Heart left ventricle (tissue), 16 donors: ENCODE measurements at places on chromosomes 7 and 10. TPM values are rescaled to one million over a fixed set of nuclear protein-coding genes. Genes with fewer than 3 reads are reported as not detected.

KAZALD1 gene
- 11.1 TPM for total RNA-seq

- H3K36me3 ChIP-seq: no peaks in the 10 kb centered on the region
- no peak overlapping the region for H3K4me3 ChIP-seq
- H3K27me3 ChIP-seq: no peaks in the 10 kb centered on the region
- no peak overlapping the region for H3K27ac ChIP-seq
- no peak for DNase-seq
Observed at GRCh38 chr10:58593008-58593407, 80.3 kb downstream of the BICC1 start.

- H3K4me3 ChIP-seq: no peak overlapping the region
- no peaks in the 10 kb centered on the region for H3K36me3 ChIP-seq
- H3K27me3 ChIP-seq: no peaks in the 10 kb centered on the region
- DNase-seq: no peak
Observed at GRCh38 chr7:32025381-32026082, 44.7 kb downstream of the PDE1C start.

DNA sequence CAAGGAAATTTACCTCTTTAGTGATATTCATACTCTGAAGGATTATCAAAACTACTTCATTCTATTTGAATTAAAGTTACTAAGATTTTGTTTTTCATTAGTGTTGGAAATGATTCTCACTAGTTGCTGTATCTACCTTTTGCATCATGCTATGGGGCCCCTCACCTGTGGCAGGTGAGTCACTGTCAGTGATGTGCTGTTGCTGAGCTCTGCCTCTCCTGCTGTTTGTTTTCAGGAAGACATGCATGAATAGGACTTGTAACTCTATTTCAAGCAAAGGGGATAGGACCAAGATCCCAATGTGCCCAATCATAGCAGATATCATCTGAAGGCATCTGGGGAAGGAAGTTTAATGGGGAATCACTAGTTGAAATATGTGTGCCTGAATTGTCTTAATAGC, 57.4 kb upstream of the AGR3 start:
- no peak overlapping the region for H3K27ac ChIP-seq
- no peaks in the 10 kb centered on the region for H3K4me1 ChIP-seq
- no peak overlapping the region for H3K4me3 ChIP-seq

DNA sequence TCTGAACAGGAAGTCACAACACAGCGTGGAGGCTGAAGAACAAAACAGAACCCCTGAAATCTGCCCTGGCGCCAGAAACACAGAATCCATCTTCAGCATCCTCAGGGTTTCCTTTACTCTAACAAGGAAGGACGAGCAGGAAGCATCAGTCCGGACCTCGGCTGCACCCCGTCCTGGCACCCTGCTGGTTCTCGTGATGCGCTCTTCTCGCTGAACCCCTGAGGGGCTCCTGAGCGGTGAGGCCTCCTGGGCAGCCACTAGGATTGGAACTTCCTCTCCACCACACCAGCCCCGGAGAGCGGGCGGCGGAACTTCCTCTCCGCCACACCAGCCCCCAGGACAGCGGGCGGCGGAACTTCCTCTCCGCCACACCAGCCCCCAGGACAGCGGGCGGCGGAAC, 461.9 kb downstream of the PTPRN2 start:
- H3K27me3 ChIP-seq: no peaks in the 10 kb centered on the region
- no peaks in the 10 kb centered on the region for H3K4me1 ChIP-seq
- H3K36me3 ChIP-seq: no peaks in the 10 kb centered on the region
- no peak for DNase-seq
- no peak overlapping the region for H3K4me3 ChIP-seq

GRCh38 chr10:25966844-25967243, 32.8 kb downstream of the MYO3A start:
- DNase-seq: no peak
- no peaks in the 10 kb centered on the region for H3K36me3 ChIP-seq
- H3K4me3 ChIP-seq: no peak overlapping the region
- H3K27me3 ChIP-seq: no peaks in the 10 kb centered on the region
- H3K27ac ChIP-seq: no peak overlapping the region
- no peaks in the 10 kb centered on the region for H3K4me1 ChIP-seq

DNA sequence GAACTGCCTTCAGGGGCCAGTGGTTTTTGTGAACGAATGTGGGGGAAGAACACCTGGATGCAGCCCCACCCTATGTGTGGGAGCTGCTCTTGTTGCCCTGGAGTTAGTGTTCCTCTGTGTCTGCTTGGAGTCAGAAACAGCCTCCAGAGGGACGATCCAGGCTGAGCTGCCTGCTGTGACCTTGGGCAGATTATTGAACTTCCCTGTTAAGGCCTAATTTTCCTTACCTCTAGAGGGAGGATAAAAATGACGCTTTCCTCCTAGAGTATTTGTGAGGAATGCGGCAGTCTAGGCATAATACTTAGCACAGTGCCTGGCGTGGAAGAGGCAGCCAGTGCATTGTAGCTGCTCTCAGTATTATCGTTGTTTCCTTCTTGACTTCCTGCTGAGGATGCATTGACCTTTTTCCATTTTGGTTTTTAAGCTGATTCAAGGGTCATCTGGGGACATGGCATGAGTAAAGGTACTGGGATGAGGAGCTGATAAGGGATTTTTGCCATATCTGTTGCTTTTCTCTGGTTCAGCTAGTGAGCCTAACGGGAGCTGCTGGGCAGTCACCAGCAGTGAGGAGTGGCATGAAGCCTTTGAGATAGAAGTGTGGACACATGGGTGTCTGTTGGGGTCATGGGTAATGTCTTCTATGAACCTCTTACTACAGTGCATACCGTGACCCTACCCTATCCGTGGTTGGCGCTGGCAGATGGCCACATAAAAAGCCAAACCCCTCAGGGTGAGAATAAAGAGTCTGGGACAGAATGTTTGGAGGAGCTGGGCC, 6.4 kb downstream of the ZFYVE27 start:
- no peaks in the 10 kb centered on the region for H3K27me3 ChIP-seq
- no peak overlapping the region for H3K4me3 ChIP-seq
- H3K27ac ChIP-seq: no peak overlapping the region

DNA sequence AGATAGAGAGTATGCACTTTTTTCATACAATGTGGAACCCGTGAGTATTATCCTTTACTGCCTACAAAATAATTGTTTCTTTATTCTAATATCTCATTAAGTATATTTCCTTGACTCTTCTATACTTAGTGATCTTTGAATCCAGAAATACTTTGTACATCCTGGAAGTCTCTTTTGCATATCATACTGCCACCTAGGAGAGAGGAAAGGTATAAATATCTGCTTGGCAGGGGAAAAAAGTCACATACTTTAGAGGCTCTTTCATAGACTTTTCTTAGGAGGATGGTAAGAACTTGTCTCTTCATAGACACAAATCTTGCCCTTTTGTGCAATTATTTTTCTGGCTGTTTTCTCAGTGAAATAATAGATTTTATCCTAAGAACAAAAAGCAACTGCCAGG, 436.0 kb downstream of the PAXIP1 start:
- H3K4me1 ChIP-seq: no peaks in the 10 kb centered on the region
- H3K4me3 ChIP-seq: no peak overlapping the region
- no peaks in the 10 kb centered on the region for H3K27me3 ChIP-seq
- H3K36me3 ChIP-seq: no peaks in the 10 kb centered on the region
- no peak overlapping the region for H3K27ac ChIP-seq
- DNase-seq: no peak

DNA sequence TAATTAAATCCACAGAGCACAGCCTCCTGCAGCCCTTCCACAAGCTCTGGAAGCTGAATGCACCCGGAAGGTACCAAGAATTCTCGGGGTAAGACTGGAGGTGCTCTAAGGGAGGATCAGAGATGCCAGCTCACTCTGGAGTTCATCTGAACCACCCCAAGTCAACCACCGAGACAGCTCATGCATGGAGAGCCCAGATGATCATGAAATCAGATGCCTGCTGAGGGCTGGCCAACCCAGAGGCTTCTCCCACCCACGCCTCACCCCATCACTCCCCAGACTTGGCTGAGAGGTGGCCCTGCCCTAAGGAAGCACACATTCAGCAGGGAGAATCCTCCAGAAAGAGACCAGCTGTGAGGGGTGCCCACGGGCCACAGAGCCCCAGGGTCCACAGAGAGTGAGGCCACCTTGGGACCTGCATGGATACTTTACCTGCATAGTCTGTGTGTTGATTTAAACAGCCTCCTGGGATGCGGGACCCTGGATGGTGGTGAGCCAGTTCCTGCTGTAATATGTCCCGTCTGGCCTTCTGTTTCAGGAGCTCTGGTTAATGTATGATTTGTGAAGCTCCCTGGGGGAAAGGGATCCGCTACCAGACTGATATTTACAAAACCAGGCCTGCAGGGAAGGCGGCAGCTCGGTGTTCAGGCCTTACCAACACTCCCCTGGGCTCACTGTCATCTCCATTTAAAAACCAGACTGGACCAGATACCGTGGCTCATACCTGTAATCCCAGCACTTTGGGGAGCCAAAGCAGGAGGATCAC, 64.9 kb downstream of the INSIG1 start:
- H3K4me3 ChIP-seq: no peak overlapping the region
- DNase-seq: no peak
- no peaks in the 10 kb centered on the region for H3K4me1 ChIP-seq
- H3K36me3 ChIP-seq: no peaks in the 10 kb centered on the region

DNA sequence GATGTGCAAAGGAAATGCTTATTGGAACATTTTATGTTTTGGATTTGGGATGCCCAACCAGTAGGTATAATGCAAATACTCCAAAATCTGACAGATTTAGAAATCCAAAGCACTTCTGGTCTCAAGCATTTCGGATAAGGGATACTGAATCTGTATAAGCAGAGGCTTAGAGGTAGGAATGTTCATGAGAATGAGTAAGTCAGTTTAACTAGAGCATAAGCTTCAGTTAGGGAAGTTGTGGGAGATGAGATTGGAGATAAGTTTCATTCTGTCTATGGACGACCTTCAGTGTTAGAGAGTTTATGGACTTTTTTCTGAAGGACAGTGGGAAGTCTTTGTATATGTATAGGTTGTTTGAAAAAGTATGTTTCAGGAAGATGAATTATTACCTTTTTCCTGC, 10.4 kb downstream of the TAX1BP1 start:
- peaks cover 57% of the 10 kb centered on the region for H3K36me3 ChIP-seq
- no peak overlapping the region for H3K4me3 ChIP-seq
- H3K27me3 ChIP-seq: no peaks in the 10 kb centered on the region
- DNase-seq: no peak

C10orf67 gene
- 0.35 TPM for total RNA-seq

- H3K4me1 ChIP-seq: no peaks in the 10 kb centered on the region
- H3K36me3 ChIP-seq: no peaks in the 10 kb centered on the region
- H3K4me3 ChIP-seq: no peak overlapping the region
- no peak for DNase-seq
- peaks cover 14% of the 10 kb centered on the region for H3K27me3 ChIP-seq
Observed at GRCh38 chr7:142457146-142457703, 199.4 kb upstream of the PRSS58 start.

LLCFC1 gene
- not detected for total RNA-seq

TEX36 gene
- total RNA-seq: not detected

- H3K4me3 ChIP-seq: no peak overlapping the region
- no peaks in the 10 kb centered on the region for H3K36me3 ChIP-seq
- no peaks in the 10 kb centered on the region for H3K4me1 ChIP-seq
- no peaks in the 10 kb centered on the region for H3K27me3 ChIP-seq
- no peak overlapping the region for H3K27ac ChIP-seq
Observed at GRCh38 chr10:108653531-108653930, 1269.8 kb downstream of the XPNPEP1 start.

DNA sequence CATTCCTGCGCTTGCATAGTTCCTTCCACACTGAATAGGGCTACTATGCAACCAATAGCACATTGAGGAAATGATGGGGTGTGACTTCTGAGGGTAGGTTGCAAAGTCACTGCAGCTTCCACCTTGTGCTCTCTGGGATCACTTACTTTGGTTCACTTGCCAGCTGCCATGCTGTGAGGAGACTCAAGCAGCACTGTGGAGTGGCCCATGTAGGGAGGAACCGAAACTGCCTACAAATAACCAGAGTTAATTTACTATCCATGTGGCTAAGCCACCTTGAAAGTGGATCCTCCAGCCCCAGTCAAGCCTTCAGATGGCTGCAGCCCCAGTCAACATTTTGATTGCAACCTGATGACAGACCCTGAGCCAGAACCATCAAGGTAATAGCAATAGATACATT, 64.3 kb downstream of the FAM204A start:
- no peak for DNase-seq
- H3K27ac ChIP-seq: no peak overlapping the region
- H3K4me3 ChIP-seq: no peak overlapping the region
- no peaks in the 10 kb centered on the region for H3K36me3 ChIP-seq

- no peaks in the 10 kb centered on the region for H3K36me3 ChIP-seq
- peaks cover 38% of the 10 kb centered on the region for H3K4me1 ChIP-seq
- H3K27ac ChIP-seq: peak overlapping the region; percentile 95
- no peaks in the 10 kb centered on the region for H3K27me3 ChIP-seq
Observed at GRCh38 chr10:30056281-30056680, 3.1 kb downstream of the JCAD start.

- no peak overlapping the region for H3K27ac ChIP-seq
- peaks cover 10% of the 10 kb centered on the region for H3K36me3 ChIP-seq
- no peaks in the 10 kb centered on the region for H3K27me3 ChIP-seq
- H3K4me3 ChIP-seq: no peak overlapping the region
- H3K4me1 ChIP-seq: no peaks in the 10 kb centered on the region
- no peak for DNase-seq
Observed at GRCh38 chr10:86850481-86850880, 94.1 kb downstream of the BMPR1A start.
